ENCODE measurements at places on chromosomes 5 and 9.

GRCh38 chr5:113115061-113115460 is 138.5 kb downstream of the DCP2 start:
- no peak for DNase-seq

GRCh38 chr5:145130996-145131395 is 704.1 kb downstream of the PRELID2 start:
- no peak for DNase-seq

GRCh38 chr9:21110708-21111576 is 30.7 kb downstream of the IFNW1 start:
- DNase-seq = no peak

GRCh38 chr5:93580063-93580926 is 724 bp downstream of the NR2F1-AS1 start:
- no peak for DNase-seq

DNA sequence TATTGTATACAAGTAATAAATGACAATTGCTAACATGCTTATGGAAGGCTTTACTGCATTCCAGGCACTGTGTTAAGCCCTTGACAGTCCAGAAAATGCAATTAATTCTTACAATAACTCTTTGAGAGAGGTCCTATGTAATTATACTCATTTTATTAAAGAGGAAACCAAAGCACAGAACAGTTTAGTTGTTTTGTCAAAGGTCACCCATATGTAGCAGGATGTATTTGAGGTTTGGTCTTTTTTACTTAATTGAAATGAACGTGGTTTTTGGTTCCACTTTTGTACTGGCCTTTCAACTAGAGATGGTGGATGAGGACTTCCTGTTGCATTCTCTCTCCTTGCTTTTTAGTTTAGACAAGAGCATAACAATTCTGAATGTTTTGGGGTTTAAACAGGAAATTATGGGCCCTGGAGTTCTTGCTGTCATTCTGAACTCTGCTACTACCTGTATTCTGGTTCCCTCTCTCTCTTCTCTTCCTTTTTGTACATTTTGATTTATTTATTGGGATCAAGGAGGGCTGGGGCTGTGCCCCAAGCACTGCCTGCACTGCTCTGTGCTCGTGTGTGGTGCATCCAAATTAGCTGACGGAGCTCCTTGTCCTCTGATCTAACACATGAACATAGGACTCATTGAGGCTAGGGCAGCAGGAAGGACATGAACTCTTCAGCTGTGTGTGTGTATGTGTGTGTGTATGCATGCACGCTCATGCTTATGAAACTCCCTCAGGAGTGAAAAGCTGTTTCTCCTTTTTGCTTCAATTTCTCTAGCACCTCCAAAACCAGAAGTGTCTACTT is 47.4 kb downstream of the SLC28A3 start:
- DNase-seq = no peak

All from stimulated activated CD8-positive, alpha-beta memory T cell treated with anti-CD3 and anti-CD28 coated beads, Interleukin-15, amount 100 ng/mL, for 48 hours (primary cell).